ENCODE measurements at places on chromosomes 1 and 21.
A peak's percentile ranks its signal among the peaks of the same experiment; 100 is the strongest.

DNA sequence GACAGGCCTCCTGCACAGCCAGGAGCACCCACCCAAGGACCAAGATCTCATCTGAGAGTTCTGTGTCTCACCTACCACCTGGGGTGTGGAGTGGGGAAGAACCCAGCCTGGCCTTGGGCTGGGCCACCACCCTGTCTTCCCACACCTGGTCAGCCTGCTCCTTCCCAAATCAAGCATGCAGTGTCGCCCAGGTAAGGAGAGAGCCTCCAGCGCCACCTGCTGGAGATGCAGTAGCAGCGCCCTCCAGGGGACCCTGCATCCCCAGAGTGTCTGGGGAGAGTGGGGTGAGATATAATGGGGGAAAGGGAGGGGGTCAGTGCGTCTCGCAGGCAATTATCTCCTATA, 32.3 kb downstream of the KIAA2013 start:
- peak; percentile 59 for DNase-seq

GRCh38 chr1:32094746-32095521, 12.9 kb upstream of the KPNA6 start:
- DNase-seq, result no peak

DNA sequence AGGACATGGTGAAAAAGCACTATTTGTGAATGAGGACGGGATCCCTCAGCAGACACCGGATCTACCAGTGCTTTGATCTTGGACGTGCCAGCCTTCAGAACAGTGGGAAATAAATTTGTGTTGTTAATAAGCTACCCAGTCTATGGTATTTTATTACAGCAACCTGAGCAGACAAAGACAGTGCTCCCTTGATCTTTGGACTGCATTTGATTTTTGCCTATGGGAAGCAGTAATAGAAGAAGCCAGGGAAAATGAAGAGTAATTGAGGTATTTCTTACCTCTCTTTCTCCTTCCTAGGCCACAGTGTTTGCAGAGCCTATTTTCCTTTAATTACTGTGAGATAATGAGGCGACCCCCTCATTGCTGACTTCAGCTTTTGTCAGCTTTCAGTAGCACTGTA, 87.9 kb downstream of the PDE4B start:
- DNase-seq, result no peak

DNA sequence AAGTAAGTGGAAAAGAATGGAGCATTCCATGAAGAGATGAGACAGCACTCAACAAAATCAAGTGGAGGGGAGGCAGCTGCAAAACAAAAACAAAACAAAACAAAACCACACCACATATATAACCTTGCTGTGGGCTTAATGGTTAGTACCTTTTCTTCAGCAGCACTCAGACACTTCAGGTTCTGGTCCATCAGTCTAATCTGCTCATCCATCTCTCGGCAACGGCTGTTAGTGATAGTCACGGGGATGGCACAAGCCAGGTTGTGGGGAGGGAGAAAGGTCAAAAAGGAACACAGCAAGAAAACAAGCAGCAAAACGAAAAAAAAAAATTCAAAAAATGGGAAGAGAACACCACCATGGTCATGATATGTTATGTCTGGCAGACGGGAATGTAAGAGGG, 17.0 kb upstream of the NUP210L start:
- no peak for DNase-seq

DNA sequence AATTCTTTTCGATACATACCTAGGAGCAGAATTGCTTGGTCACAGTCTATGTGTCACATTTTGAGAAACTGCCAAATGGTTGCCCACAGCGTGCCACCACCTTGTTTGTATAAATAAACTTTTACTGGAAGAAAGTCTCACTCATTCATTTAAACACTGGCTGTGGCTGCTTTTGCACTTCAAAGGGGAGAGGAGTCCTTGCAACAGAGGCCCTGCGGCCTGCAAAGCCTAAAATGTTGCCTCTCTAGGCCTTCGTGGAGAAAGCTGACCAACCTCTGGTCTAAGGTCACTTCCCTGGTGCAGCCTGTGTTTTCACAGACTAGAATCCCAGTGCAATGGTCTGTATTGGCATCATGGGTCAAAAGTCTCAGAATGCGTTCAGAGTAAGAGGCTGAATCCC, 8.3 kb downstream of the RIPK4 start:
- DNase-seq, result peak; percentile 62

DNA sequence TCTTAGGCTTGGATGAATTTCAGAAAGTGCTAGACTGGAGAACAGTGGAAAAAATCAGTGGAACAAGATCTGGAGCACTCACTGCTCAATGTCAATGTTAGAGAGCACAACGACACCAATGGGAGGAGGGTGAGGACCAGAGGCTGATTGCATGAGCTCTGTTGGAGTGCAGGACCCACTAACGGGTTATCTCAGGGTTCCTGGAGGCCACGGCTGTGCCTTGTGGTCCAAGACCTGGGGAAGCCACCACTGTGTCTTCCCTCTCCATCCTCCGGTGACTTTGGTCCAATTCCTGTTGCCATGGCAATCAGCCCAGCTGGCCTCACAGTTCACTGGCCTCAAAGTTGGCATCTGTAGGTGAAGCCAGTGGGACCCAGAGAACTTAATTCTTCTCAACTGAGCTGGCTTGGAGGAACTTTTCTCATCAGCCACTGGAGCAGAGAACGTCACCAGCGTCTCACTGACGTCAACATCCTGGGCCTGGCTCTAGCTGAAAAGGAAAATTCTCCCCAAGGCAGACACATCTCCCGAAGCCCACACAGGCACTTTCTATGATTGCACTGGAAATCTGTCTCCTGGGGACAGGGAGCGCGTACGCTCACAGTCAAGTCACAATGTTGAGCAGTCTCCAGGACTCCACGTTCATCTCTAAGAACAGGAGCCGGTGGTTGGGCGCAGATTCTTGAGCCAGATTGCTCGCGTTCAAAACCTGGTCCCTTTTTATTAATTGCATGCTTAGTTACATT, 21.9 kb upstream of the GPR157 start:
- no peak for DNase-seq

- no peak for DNase-seq
Observed at GRCh38 chr1:147379889-147380288, 137.4 kb downstream of the CHD1L start.

DNA sequence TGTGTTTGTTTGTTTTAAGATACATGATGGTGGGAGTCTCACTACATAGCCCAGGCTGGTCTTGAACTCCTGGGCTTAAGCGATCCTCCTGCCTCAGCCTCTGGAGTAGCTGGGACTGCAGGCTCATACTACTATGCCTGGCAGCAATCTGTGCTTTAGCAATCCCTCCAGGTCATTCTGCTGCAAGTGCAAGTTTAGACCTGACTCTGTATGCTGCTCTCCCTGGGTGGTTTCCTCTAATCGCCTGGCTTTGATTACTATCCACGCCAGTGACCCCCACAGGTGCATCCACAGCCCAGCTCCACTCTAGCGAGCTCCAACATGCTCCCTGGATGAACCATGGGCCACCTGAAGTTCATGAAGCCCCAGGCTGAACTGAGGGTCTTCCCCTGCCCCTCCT, 15.5 kb upstream of the PABPC4 start:
- DNase-seq, result no peak

GRCh38 chr1:243345205-243345604, 89.4 kb downstream of the SDCCAG8 start:
- no peak for DNase-seq

DNA sequence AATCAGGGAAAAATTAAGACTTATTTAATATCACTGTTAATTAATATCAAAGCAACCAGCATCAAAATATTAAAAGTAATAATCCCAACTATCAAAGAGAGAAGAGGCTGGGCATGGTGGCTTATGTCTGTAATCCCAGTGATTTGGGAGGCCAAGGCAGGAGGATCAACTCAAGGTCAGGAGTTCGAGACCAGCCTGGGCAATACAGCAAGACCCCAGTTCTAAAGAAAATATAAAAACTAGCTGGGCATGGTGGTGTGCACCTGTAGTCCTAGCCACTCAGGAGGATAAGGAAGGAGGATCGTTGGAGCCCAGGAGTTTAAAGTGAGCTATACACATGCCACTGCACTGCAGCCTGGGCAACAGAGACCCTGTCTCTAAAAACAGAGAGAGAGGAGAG, 43.2 kb downstream of the AHCTF1 start:
- DNase-seq, result no peak

GRCh38 chr1:20280341-20280740, 10.3 kb upstream of the VWA5B1 start:
- DNase-seq, result no peak

DNA sequence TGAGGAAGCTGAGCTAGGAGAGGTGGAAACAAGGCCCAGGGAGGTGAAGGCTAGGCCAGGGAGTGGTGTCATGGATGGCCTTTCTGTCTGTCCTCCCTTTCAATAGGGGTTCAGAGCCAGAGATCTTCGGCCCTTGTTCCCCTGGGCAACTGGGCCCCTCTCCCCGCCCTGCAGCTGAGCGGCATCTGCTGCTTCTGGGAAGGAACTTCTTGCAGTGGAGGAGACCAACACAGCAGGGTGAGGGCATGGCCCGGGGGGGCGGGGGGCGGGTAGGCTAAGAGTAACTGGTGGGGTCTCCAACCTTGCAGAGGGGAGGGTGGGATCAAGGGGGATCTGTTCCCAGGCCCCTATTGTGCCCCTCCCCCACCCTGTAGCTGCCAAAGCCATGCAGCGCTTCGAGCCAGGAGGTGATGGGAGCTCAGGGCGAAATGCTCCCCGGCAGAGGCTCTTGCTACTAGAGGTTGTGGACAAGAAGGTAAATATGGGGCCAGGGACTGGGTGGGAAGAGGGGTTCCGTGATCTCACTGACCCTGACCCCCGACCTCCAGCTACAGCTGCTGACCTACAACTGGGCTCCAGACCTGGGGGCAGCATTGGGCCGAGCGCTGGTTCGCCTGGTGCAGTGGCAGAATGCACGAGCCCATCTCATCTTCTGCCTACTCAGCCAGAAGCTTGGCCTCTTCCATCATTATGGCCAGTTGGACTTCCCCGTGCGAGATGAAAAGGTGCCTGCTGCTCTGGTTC, 11.7 kb downstream of the HYI start:
- DNase-seq, result no peak

DNA sequence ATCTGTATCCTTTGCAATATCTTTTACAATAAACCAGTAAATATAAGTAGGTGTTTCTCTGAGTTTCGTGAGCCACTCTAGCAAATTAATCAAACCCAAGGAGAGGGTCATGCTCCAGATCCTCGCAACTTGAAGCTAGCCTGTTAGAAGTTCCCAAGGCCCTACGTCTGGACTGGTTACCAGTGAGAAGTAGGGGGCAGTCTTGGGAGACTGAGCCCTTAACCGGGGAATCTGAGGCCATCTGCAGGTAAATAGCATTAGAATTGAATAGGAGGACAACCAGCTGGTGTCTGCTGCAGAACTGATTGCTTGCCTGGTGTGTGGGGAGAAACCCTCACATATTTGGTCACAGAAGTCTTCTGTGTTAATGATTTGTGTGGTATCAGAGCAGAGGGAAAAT, 190.5 kb downstream of the RYR2 start:
- no peak for DNase-seq

DNA sequence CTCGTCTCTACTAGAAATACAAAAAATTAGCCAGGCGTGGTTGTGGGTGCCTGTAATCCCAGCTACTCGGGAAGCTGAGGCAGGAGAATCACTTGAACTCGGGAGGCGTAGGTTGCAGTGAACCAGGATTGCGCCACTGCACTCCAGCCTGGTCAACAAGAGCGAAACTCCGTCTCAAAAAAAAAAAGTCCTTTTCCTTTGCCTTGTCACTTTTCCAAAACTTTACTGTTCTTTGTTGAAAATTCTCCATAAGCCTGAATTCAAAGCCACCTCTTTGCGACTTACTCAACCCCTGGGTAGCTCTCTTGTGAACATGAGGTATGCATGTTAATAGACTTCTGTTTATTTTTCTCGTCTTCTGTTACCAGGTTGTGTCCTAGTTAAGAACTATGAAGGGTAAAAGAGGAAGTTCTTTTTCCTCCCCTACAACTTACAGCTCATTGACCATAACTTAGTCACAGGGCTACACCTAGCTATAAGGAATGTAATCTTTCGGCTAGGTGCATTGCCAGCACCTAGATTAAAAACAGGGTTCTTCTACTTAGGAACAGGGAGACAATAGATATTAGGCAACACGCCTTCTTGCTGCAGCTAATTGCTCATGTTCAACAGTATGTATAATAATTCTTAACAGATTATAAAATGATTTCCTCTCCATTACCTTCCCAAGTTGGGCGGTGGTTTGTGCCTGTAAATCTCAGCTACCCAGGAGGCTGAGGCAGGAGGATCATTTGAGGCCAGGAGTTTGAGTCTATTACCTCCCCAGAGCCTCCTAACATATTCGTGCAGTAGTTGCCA, 40.9 kb downstream of the PTAFR start:
- DNase-seq, result peak; percentile 98

DNA sequence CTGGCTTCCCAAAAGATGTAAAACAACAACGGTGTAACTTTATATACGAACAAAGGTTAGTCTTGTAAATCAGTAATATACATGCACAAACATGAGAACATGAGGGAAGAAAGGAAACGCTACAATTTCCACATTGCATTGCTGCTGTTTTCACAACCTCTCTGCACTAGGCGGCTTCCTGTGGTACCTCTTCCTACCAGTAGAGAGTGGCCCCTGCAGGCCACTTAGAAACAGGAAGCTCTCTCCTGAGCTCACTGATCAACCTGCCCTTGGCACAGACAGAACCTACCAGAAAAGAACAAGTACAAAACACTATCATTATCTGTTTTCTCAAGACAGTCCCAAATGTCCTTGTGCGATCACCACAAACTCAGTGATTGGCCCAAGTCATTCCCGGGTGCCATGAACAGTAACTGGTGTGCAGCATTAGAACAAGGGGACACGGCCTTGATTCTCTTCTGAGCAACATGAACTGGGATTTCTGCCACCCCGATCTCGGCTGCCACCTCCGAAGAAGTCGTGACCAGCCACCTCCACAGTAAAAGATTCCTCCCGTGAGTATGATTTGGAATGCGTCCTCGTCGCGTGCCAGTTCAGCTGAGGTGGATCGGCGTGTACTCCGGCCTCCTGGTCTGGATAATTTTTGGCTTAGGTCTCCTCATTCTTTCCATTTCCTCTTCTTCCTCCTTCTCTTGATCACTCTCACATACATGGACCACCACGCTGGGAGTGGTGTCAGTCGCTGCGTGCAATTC, 5.7 kb upstream of the KCNE1 start:
- DNase-seq, result peak; percentile 50

DNA sequence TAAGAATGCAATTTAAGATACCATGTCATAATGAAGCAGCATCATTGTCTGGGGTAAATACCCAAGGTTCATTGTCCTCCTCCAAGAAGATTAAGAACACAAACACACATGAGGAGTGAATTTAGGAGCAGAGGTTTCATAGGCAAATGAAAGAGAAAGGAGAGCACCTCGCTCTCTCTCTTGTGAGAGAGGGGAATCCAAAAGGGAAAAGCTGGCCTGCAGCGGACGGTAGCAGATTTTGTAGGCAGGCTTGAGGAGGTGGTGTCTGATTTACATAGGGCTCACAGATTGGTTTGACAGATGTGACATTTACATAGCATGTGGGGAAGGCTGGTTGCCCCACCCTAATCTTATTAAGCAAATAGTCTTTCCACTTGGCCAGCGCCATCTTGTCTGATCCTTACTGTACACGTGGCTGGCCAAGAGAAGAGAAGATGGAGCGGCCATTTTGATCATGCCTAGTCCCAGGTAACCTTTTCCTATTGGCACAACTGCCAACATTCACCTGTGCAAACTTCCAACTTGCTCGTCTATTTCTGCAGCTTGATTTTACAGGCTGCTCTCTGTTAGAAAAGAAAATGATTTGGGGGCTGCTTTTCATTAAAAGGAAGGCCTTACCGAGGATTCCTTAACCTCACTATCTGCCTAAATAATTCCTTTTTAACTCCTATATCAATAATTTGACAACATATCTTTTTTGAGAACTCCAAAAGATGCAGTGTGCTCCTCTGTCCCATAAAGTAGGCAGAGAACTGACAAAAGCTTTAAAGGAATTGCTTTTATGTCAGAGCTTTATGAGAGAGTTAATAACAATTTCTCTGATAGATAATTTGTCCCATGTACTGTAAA, 16.0 kb upstream of the LRRC7 start:
- DNase-seq, result no peak

GRCh38 chr1:228894442-228894989, 159.2 kb downstream of the RHOU start:
- DNase-seq, result no peak

Measured in kidney tubule cell (primary cell).